ENCODE measurements at places on chromosomes 12 and 14.
A peak's percentile ranks its signal among the peaks of the same experiment; 100 is the strongest.

- DNase-seq = no peak
Measured at GRCh38 chr14:69038455-69039287, 59.6 kb upstream of the ACTN1 start.

DNA sequence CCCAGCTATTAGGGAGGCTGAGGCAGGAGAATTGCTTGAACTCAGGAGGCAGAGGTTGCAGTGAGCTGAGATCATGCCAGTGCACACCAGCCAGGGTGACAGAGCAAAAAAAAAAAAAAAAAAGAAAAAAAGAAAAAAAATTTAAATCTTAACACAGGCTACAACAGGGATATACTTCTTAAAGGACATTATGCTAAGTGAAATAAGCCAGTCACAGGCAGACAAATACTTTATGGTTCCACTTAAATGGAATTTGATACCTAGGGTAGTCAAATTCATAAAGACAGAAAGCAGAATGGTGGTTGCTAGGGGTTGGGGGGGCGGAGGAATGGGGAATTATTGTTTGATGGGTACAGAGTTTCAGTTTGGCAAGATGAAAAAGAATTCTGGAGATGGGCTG lies 14.8 kb upstream of the PPTC7 start:
- DNase-seq = no peak

DNA sequence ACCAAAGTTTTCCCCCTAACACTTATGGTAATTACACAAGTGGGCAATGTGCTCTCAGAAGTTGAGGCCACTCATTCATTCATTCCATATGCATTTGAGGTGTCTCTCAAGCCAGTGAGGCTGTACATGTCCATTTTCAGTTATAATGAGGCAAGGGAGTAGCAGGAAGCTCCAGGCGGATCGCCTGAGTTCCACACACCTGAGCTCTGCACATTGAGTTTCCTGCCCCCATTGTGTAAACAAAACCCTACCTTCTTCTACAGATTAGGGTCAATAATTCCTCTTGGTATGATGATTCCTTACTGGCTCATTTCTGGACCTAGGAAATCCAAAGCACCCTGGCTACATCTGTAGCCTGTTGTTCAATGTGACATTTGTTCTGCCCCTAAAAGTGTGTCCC lies 555.3 kb downstream of the MED13L start:
- no peak for DNase-seq

- DNase-seq = no peak
Measured at GRCh38 chr14:55336162-55336561, 64.9 kb downstream of the FBXO34 start.

- DNase-seq = no peak
Measured at GRCh38 chr12:34342048-34342447, 319.8 kb downstream of the ALG10 start.

- no peak for DNase-seq
Measured at GRCh38 chr12:90652280-90652679, 302.7 kb downstream of the CCER1 start.

DNA sequence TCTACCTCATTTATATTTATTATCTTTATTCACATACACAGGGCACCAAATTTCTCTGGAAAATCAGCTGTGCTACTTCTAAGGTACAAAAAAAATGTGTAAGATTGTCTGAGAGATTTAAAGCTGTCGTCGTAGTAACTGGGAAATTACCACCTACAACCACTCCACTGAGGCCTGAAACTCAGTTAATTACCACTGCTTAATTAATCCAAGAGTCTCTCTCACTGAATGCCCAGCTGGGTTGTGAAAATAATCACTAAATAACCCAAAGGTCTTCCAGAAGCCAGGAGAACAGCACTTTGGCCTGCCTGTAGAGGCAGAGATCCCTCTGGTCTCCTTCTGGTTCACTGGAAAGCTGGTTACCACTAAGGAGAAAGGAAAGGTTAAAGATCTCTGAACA lies 207.2 kb upstream of the TMPO start:
- DNase-seq = no peak

DNA sequence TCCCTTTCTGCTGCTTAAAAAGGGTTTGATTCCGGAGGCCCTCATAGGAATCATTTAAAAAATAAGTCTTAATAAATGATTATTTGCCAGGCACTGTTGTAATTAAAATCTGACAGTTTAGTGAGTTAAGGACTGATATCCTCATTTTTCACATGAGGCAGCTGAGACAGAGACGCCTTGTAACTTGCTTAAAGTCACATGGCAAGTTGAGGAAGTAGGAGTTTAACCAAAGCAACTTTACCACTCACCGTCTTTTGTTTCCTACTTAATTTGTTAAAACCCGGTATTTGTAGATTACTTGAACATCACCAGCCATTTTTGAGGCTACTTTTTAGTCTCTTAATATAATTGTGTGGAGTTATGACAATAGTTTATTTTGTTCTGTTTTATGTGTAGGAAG lies 2.4 kb downstream of the TIGAR start:
- DNase-seq = no peak

DNA sequence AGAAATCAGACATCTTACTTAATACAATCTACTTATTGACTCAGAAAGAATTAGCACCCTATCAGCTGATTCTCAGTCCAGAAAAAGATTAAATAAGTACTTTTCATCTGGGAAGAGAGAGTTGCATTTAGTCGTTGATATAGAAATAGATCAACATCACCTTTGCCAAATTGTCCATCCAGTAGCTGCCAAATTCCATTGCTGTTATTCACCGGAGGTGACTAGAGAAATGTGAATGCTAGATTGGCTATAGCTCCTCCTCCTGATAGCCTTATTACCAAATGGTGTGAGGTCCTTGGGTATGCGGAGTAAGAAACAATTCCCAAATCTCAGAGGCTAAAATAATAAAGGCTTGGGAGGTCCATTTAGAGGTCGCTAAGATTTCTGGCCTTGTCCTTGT lies 723.3 kb upstream of the FLRT2 start:
- DNase-seq = no peak

GRCh38 chr12:88893801-88894200 lies 313.5 kb upstream of the KITLG start:
- DNase-seq = no peak

GRCh38 chr14:94636744-94637412 lies 24.7 kb downstream of the SERPINA3 start:
- no peak for DNase-seq

- no peak for DNase-seq
Measured at GRCh38 chr12:112122823-112123690, 2.3 kb upstream of the TRAFD1 start.

DNA sequence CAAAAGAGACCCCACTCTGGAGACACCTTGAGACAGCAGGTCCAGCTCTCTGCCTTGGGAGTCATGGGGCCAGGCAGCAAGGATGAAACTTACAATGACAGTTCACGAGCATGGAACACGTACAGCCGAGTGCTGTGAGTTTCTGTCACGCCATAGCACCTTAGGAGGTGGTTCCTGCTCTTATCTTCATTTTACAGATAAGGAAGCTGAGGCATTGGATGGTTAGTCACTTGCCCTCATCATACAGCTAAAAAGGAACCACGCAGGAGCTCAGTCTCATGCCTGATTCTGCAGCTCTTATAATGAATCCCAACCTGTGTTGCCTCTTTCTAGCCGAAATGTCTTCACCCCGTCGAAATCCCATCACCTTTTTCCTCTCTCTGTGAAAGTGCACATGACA lies 39.9 kb downstream of the C14orf132 start:
- DNase-seq = no peak

- no peak for DNase-seq
Measured at GRCh38 chr12:53235742-53236442, 3.9 kb upstream of the RARG start.

- peak; percentile 97 for DNase-seq
Measured at GRCh38 chr12:120437735-120438494, at the start of gene COX6A1. COX6A1 (plus strand) TSS chr12:120438113; CDS start chr12:120438127, 14 bp downstream.

GRCh38 chr12:45214749-45215418 lies 1.0 kb upstream of the ANO6 start:
- DNase-seq = no peak

DNA sequence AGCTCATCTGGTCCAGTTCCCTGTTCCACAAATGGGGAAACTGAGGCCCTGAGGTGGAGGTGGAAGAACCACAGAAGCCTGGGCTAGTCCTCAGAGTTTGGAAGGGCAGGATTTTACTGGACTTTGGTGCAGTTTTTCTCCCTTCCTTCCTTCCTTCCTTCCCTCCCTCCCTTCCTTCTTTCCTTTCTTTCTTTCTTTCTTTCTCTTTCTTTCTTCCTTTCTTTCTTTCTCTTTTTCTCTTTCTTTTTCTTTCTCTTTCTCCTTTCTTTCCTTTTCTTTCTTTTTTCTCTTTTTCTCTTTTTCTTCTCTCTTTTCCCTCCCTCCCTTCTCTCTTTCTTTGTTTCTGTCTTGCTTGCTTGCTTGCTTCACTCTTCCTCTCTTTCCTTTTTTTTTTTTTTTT lies 95.7 kb upstream of the TBX3 start:
- DNase-seq = no peak

GRCh38 chr12:65019696-65020234 lies 101.3 kb downstream of the WIF1 start:
- no peak for DNase-seq
